ENCODE measurements at places on chromosomes 1 and 21.

- DNase-seq, result no peak
These were observed 237.3 kb downstream of the S1PR1 start for GRCh38 chr1:101474039-101474665.

DNA sequence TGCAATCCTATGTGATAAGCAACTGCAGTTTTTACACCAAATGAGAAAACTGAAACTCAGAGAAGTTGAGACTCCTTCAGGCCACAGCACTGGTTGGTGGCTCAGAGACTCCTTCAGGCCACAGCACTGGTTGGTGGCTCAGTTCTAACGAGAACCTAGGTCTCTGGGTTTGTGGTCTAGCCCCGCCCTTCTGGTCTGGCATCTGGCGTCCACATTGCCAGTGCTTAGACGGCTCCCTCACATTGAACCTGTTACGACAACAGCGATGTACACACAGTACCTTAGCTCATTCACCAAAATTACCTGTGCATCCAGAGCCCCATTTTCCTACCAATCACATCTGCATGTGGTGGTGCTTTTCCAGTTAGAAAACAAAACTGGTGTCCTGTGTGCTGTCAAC lies 66.1 kb downstream of the NID1 start:
- peak; percentile 42 for DNase-seq

DNA sequence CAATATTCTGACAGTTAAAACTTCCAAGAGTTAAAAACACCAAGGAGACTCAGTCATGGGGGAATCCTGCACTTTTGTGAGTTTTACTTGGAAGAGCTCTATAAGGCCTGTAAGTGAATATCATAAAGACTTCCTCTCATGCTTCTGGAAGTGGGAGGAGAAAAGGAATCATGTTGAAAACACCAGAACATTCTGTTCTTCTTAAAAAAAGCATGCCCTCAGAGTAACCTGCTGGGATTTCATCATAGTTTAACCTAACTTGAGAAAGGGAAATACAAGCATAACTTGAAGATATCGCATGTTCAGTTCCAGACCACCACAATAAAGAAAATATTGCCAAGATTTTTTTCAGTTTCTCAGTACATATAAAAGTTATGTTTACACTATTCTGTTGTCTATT lies 51.9 kb downstream of the COL11A1 start:
- no peak for DNase-seq

GRCh38 chr1:35264035-35264434 lies 4.5 kb upstream of the ZMYM4 start:
- DNase-seq, result no peak

- DNase-seq, result no peak
These were observed 50.4 kb downstream of the SLC16A1 start for GRCh38 chr1:112905395-112906149.

GRCh38 chr1:35567947-35568558 lies 5.1 kb upstream of the TFAP2E start:
- no peak for DNase-seq

DNA sequence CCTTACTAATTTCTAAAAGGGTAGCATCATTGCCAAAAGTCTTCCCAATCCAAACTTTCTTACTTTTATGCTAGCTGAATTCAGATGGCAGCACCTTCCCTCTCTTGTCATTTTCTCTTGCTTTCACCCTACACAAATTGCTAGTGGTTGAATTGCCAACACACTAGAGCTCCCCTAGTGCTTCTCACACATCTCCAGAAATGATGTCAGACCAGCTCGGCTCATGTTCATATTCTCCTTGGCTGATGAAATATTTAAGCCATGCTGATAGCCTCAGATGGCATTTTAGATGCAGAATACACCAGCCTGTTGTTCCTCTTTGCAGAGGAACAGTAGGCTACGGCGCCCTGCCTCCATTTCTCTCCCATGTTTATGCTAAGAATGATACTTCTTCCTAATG lies 256.9 kb downstream of the PTBP2 start:
- no peak for DNase-seq

DNA sequence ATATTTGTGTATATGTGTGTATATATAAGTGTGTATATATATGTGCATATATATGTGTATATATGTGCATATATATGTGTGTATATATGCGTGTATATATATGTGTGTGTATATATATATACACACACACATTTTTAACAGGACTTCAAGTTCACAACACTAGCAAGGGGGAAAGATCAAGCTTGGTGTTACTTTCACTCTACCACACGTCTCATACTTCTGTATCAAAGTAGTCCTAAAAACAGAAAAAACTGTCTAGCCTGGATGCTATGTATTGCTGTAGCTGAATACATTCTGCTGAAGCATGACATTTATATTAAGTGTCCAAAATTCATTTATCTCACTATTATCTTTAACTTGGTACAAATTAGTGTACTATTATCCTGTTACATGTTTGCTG lies 17.9 kb upstream of the ATP6V1G3 start:
- DNase-seq, result no peak

- DNase-seq, result no peak
These were observed at the start of gene TCEA3 for GRCh38 chr1:23424293-23425192. Gene TCEA3, minus strand, starts transcription at chr1:23424748. Its CDS starts 115 bp downstream, at chr1:23424633.

- DNase-seq, result no peak
These were observed 19.1 kb downstream of the LRIG2 start for GRCh38 chr1:113091988-113092594.

DNA sequence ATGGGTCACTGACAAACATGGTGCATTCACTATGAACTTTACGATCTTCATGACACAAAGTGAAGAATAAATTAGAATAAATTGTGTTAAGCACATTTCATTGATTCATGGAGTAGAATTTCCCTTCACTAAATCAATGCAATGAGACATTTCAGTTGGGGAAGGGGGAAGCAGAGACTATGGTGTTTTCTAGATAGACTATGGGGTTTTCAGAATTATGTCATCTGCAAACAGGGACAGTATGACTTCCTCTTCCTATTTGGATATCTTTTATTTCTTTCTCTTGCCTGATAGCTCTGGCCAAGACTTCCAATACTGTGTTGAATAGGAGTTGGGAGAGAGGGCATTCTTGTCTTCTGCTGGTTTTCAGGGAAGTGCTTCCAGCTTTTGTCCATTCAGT lies 80.0 kb upstream of the C1orf105 start:
- no peak for DNase-seq

DNA sequence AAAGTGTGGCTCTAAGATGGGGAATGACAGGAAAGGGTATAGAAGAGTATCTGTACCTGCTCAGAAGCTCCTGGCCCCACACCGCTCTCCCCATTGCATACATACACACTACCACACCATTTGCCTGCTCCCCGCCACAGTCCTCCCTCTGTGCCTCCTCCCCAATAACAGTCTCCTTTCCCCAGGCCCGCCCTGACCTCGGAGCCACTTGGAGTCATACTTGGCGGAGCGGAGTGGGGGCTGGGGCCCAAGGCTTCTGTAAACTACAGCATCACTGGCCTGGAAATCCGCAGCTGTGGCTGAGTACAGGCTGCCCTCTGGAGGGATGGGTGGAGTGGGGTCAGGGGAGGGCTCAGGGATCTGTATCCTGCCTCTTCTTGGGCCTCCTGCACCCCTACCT lies 8.6 kb downstream of the SEMA6C start:
- no peak for DNase-seq
